NCI-H2081 treated with DMSO at 0.1 percent for 48 hours (cell line): ENCODE measurements at places on chromosomes 3 and 15.

DNA sequence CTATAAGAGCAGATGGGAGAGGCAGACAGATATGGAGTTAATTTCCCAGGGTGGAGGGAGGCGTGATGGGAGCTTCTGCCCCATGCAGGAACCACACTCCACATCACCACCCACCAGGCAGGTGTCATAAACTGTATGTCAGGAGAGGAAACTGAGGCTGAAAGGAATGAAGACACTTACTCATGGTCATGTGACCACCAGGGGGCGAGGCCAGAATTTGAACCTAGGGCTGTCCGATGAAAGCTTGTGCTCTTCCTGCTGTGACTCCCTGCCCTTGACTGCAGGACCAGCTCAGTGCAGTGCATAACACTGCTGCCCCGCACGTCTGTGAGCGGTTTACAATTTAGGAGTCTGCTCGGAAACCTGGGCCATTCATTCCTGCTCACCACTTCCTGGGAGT, 28.8 kb downstream of the NUP210 start:
- DNase-seq, result no peak

GRCh38 chr15:65948383-65948782, 79.1 kb downstream of the RAB11A start:
- no peak for DNase-seq

DNA sequence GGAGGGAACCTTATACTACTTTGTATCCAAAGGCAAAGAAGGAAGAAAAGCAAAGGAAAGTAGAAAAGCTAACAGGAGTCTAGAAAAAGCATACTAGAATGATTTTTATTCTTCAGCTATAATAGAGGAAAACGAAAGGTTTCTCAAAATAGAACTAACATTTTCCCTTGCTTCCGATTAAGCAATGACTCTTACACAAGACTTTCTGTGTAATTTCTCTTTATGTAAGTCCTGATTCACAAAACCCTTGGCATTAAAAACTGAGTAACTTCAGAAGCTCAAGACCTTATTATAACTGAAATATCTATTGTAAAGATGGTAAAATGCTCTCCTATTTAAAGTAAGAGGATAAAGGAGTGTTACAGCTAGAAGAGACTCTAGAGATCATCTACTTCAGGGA, 97.4 kb downstream of the DTWD1 start:
- no peak for DNase-seq

GRCh38 chr3:106006001-106006400, 137.2 kb upstream of the CBLB start:
- no peak for DNase-seq

DNA sequence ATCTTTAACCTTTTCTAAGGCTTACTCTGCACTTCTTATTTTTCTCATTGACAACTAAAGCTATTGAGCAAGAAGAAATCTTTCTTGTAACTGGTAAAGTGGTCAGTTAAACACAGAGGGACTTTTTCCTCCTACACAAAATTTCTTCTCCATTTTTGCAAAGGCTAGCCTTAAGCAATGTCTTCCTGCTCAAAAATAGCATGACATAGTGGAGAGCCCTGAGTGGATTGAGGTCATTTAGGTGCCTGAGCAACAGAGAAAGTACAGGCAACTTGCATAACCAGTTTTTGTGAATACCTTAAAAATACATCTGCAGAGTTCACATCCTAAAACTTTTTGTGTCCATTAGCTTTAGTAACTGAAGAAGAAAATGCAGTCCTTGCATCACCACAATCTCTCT, 144.7 kb upstream of the TTC14 start:
- no peak for DNase-seq

DNA sequence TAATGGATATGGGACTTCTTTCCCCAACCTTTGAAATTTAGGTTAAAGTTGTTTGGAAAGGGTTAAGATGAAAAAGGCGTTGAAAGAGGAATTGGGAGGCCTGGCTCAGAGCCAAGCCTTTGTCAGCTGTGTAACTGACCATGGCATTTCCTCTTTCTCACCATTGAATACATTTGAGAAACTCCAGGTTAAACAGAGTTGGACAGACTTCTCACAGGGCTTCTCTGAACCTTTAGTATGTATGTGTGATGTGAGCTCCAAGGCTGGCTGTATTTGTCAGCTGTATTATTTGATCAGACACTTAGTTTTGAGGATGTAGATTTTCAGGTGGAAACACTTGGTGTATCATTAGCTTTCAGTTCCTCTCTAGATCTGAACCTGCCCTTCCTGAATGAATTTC, 136.4 kb upstream of the GOLGA6L4 start:
- no peak for DNase-seq

DNA sequence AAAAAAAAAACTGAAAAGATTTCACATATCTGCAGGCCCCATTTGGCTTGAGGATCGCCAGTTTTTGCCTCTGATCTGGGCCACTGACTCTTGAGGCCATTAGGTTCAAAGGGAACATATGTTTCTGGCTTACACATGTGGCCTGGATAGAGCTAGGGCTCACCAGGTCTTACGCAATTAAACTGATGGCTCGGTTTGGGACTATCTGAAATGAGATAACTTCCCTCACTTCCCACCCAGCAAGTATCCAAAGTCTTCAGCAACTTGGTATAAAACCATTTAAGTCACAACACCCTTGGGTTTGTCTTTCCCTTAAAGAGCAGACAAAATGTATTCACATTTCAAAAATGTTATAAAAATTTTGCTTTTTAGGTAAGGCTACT, 36.3 kb downstream of the LRIG1 start:
- no peak for DNase-seq

DNA sequence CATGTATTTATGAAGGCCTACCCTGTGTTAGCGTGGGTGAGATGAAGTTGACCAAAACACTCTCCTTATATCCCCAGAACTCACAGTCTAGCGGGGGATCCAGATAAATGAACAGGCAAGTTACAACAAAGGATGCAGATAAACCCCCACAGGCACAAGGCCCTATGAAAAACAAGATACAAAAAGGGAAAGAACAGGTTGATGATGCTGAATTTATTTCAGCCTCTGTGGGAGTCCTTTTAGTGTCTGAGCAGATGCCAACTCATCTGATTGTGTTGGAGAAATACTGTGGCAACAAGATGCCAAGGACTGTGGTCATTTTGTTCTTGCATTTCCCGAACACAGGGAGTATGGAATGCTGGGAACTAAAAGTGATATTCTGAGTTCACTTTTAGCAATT, 300.0 kb downstream of the CHST2 start:
- no peak for DNase-seq

- no peak for DNase-seq
These were observed 32.2 kb upstream of the LYZL4 start for GRCh38 chr3:42442640-42443039.
